SJCRH30 (cell line): ENCODE measurements at places on chromosomes 4 and X.

- DNase-seq, result no peak
Measured at GRCh38 chr4:171288816-171289432, 524.3 kb upstream of the GALNTL6 start.

GRCh38 chrX:120335289-120335688 lies 24.0 kb upstream of the TMEM255A start:
- no peak for DNase-seq

GRCh38 chr4:7291372-7292114 lies 99.2 kb downstream of the SORCS2 start:
- no peak for DNase-seq

DNA sequence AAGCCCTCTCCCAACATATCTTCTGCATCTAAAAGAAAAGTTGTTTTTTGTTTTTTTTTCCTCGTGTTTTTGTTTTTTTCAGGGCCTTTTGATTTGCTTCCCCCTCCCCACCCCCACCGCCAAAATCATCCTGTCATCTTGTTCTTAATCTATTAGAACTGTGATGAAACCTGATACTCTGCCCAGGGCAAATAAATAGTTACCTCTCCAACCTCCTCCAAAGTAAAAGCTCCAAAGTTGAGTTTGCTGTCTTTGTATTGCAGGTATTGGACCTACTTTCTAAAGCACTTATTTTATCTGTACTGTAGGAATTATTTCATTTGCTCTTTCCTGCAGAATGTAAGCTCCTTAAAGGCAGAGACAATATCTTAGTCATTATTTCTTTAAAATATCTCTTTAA lies 172.9 kb downstream of the SOWAHB start:
- no peak for DNase-seq

- no peak for DNase-seq
Measured at GRCh38 chr4:19254486-19254885, 997.2 kb upstream of the SLIT2 start.

- no peak for DNase-seq
Measured at GRCh38 chr4:185665655-185666054, 130.3 kb upstream of the PDLIM3 start.

GRCh38 chrX:39301036-39301435 lies 499.8 kb downstream of the MID1IP1 start:
- peak; percentile 13 for DNase-seq

DNA sequence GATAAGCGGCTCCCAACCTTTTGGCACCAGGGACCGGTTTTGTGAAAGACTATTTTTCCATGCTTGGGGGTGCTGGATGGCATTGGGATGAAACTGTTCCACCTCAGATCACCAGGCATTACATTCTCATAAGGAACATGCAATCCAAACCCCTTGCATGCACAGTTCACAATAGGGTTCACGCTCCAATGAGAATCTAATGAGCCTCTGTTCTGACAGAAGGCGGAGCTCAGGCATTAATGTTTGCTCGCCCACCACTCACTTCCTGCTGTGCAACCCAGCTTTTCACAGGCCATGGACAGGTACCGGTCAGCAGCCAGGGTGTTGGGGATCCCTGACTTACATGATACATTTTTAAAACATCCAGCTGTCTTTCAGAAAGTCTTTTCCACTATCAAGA lies 187.3 kb downstream of the SLC39A8 start:
- DNase-seq, result no peak

DNA sequence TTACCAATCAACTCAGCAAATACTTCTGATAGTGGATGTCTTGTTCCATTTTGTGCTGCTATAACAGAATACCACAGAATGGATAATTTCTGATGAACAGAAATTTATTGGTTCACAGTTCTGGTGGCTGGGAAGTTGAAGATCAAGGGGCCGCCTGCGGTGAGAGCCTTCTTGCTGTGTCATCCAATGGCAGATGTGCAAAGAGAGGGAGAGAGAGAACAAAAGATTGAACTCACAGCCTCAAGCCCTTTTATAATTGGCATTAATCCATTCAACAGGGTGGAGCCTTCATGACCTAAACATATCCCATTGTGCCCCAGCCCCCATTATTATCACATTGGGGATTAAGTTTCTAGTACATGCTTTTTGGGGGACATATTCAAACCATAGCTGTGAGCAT lies 86.1 kb downstream of the ADGRG4 start:
- no peak for DNase-seq

DNA sequence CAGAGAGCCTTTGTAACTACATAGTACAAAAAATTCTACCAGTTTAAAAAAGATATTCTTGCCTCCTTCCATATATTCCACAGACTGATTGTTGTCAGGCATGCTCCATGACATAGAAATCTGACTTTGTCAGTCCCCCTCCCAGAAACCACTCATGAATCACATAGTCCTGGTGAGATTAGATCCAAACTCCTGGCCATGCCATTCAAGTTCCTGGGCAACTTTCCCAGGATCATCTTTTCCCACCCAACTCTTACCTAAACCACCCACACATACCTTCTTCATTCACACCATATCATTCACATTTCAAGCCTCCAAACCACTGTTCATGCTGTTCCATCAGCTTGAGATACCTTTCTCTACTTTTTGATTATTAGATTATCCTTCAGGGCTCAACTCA lies 46.4 kb downstream of the SLC16A2 start:
- peak; percentile 20 for DNase-seq

GRCh38 chr4:14749910-14750309 lies 252.4 kb upstream of the CPEB2 start:
- no peak for DNase-seq

DNA sequence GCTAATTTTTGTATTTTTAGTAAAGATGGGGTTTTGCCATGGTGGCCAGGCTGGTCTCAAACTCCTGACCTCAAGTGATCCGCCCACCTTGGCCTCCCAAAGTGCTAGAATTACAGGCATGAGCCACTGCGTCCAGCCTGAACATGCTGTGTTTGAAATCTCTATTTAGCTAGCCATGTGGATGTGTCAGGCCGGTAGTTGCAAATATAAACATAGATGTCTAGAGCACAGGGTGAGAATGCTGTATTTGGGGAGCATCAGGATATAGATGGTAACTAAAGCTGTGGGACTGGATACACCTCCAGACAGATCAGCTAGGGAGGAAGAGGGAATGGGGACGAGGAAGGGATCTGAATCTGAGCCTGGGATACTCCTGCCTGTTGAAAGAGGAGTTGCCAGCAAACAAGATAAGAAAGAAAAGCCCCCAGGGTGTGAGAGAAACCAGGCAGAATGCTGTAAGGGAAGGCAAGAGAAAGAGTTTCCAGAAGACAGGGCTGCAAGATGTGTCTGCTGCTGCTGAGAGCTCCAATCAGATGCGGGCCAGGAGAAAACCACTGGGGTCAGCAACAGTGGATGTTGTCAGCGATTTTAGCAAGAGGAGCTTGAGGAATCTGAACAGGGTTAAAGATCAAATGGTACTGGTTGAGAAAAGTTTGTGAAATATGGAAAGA lies 177.4 kb downstream of the PALLD start:
- DNase-seq, result no peak

DNA sequence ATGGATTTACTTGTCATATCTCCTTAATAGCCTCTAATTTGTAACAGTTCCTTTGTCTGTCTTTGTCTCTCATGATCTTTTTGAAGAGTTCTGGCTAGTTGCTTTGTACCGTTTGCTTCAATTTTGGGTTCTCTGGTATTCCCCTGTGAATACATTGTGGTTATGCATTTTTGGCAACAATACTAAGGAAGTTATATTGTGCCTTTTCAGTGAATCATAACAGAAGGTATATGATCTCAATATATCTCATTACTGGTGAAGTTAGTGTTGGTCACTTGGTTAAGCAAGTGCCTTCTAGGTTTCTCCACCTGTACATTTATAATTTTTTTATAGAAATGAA lies 48.6 kb downstream of the DCLK2 start:
- DNase-seq, result peak; percentile 8

DNA sequence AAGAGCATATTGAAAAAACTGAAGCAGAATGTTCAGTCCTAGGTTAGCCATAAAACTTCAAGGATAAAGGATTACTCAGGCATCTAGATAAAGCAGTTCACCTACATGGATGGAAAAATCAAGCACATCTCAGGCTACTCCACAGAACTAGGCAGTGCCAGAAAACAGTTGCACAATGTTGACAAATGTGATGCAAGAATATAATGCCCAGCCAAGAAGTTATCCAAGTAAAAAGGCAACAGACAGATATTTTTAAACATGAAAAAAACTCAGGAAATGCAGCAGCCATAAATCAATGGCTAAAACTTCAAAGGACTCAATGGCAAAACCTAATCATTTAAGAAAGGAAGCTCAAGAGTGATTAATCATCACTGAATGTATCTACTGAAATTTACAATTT lies 456.0 kb upstream of the FAM241A start:
- DNase-seq, result no peak

DNA sequence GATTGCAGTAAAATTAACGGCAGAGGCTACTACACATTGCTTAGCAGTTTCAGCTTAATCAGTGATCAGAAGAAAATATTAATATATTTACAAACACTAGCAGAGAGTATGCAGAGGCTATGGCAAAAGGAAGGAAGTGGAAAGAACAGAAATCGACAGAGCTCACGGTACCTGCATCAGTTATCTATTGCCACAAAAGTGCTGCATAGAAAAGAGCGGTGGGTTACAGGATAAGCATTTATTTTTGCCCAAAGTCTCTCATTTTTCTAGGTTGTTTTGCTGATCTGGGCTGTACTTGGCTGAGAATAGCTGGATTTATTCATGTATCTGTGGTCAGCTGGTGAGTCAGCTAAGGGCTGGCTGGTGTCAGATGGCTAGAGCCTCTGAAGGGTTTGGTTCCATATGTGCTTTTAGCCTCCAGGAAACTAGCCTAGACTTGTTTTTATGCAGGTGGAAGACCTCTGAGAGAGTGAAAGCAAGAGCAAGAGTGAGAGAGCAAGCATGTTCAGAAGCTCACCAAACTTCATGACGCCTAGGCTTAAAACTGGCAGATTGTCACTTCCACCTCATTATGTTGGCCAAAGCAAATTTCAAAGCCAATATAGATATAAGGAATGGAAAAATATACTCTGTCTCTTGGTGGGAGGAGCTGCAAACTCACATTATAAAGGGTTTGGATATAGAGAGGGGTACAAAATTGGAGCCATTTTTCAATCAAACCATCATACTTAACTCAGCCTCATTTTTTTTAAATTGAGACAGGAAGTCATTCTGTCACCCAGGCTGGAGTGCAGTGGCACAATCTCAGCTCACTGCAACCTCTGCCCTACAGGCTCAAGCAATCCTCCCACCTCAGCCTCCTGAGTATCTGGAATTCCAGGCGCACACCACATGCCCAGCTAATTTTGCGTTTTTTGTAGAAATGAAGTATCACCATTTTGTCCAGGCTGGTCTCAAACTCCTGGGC lies 153.2 kb upstream of the RPL34 start:
- peak; percentile 88 for DNase-seq
